T-helper 1 cell (primary cell): ENCODE measurements at places on chromosomes 12 and 14.

GRCh38 chr14:72315714-72316113 is 383.5 kb downstream of the RGS6 start:
- no peak for DNase-seq

DNA sequence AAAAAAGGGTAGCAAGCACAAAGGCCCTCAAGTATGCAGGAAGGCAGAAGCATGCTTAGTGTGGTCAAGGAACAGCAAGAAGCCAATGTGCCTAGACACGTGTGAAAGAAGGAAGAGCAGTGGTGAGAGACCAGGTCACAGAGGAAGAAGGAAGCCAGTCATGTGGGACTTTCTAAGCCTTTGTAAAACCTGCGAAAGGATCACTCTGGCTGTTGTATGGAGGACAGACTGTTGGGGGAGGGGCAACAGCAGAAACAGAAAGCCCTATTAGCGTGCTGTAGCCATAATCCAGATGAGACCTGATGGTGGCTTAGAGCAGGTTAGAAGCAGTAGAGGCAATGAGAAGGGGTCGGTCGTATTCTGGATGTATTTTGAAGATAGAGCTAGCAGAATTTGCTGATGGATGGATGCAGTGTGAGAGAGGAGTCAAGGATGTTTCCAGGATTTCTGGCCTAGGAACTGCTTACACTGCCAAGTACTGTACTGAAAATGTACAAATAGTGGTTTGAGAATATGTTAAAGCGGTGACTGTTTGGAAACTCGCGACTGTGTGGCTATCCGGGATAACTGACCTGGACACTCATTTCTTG is 5.7 kb upstream of the MLF2 start:
- no peak for DNase-seq

DNA sequence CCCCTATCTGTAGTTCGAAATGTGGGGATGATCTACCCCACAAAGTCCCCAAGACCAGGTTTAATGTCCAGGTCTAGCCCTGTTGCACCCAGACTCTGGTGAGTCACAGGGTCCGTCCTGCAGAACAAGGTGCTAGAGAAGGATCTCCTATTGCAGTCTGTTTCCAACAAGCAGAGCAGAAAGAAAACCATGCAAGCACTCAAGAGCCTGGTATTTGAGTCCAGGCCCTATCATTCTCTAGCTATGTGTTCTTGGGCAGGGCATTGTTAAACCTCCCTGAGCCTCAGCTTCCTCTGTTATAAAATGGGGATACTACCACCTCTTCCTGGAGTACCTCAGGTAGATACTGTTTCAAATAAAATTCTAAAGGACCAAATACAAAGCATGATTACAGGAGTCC is 24.4 kb downstream of the MAP3K9 start:
- no peak for DNase-seq

DNA sequence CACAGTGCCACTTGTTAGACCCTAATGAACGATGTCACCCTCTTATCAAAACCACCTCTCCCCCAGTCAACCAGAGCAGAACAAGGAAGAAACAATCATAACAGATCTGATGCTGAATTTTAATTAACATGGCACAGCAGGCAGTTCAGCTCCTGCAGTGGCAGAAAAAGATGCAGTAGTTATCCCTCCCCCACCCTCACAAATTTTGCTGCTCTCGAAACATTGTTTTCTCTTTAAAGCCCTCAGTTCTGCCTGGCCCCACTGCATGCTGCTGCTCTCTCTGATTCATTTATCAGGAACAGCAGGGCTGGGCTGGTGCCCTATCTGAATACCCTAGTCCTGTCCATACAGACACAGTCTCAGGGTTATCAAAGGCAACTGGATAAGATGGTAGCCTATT is 12.2 kb downstream of the CCDC175 start:
- no peak for DNase-seq

GRCh38 chr12:67758119-67758518 is 109.6 kb downstream of the DYRK2 start:
- DNase-seq = no peak

DNA sequence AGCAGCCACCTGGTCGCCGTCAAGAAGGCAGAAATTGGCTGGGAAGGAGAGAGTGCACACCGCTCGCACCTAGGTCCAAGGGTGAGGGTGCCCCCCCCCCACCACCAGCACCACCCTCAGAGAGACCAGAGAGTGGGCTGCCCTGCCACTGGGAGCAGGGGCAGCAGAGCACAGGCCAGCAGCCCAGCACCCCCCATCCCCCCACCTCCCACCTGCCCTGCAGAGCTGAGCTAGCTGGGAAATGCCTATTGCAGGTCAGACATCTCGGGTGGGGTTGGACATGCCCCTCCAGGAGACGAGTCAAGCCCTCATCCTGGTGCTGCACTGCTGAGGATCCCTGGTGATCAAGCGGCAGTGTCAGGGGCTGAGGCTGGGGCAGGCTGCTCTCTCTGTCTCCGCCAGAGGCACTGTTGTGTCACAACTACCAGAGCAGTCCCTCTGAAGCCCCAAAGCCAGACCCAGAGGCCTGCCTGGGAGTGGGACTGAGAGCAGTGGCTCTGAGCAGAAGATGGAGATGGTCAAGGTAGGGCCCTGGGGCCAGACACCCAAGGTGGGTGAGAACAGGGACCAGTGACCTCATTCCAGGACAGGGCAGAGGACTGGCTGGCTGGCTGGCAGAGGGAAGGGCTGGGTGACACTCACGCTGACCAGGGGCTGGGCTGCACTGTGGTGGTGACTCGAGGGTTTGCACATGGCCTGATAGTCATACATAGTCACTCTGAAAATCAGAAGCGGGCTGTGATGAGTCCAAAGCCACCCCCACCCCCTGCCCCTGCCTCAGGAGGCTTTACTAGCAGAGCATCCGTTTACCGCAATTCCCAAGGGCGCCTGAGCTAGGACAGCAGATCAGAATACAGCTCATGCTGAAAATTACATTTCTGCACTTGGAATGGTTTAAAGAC is 19.7 kb upstream of the LRTM2 start:
- no peak for DNase-seq

DNA sequence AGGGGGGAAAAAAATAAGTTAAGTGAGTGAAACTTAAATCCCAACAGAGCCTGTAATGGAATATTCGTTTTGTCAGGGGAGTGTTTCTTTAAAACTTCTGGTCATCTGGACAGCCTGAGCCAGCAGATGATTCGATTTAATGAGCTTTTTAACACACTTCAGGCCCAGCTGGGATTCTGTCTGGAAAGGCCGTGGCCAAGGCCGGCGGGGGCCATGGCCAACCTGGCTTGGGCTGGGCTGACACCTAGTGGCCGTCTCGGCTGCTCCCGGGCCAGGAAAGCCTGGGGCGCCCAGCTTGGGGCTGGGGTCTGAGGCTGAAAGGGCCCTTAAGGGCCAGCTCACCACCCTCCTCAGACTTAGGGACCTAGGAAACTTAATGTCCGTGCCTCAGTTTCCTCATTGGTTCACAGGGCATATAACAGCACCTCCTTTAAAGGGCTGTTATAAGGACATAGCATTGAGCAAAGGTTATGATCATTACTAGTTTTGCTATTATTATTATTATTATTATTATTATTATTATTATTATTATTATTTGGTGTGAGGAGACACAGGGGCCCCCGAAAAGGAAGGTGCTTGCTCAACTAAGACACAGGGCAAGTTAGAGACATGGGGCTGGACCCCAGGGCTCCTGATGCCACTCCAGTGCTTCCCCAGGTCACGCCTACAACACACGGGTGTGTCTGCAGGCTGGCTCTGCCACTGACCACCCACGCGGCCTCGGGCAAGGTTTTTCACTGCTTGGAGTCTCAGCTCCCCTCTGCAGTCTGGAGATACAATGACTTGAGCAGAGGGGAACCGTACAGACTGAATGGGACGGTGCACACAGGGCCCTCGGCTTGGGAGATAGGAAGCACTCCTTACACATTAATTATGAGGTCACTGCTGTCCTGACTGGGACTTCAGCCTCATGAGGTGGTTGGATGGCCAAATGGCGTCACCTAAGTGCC is 84.0 kb downstream of the SYNE3 start:
- DNase-seq = no peak

- DNase-seq = no peak
These were observed 954.9 kb downstream of the DIO2 start for GRCh38 chr14:79256380-79256779.

DNA sequence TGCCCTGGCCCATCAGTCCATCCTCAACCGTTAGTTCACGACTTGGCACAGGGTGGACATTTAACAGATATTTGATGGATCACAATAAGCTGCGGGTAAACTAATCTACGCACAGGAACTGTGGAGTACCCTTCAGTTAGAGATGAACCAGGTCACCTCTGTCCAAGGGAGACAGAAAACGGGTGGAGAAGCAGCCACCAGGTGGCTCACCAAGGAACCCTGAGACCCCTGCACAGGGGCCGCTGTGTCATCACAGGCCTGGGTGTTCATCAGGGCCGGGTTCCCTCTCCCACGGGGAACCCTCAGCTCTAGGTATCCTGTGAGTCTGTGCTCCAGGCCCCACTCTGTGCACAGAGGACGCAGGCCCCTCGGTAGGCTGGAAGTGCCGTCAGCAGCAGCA is 122.2 kb downstream of the PIWIL1 start:
- DNase-seq = no peak

DNA sequence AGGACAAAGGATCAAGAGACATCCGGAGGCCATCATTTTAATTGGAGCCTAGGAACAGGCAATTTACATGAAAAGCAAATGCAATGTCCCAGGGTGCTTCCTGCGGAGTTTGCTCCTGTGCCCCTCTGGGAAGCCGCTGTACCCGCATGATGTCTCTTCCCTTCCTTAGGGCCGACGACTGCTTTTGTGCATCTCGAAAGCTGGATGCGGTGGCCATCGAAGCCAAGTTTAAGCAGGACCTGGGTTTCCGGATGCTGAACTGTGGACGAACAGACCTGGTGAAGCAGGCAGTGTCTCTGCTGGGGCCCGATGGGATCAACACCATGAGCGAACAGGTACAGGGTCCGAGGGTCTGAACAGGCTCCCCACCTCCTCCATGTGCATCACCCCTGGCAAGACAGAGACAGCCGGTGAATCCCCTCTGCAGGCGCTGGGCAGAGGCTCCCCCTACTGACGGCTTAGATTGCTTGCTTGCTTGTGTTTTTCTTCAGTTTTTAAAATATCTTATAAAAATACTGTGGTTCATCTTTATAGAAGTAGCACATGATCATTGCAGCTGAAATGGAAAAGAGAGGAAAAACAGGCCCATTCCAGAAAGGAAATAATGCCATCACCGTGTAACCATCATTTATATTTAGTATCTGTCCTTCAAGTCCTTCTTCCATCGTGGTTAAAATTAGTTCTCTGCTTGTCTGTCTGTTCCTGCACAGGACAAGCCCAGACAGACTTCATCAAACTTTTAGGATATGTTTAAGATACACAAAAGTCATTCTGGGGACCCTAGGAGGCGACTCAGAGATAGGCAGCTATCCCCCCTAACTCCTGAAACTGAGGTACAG is 75.4 kb upstream of the PWP1 start:
- DNase-seq = no peak

DNA sequence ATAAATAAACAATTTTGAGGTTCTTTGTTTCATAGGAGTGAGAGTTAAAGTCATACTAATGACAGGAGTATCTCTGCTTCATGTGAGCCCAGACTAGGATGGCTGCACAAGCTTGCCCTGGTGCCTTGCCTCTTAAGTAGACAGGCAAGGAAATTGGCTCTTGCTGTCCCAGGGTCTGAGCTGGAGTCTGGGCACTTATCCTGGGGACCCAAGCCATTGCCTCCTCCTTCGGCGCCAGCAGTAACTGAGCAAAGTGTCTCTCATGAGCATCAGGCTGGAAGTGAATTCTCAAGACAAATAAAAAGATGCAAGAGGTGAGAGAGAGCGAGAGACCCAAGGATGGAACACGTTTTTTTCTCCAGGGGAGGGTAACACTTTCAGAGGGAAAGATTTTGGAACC is 6.9 kb upstream of the FBXW8 start:
- no peak for DNase-seq

- DNase-seq = no peak
These were observed 179.1 kb downstream of the SOX5 start for GRCh38 chr12:23770202-23770938.

DNA sequence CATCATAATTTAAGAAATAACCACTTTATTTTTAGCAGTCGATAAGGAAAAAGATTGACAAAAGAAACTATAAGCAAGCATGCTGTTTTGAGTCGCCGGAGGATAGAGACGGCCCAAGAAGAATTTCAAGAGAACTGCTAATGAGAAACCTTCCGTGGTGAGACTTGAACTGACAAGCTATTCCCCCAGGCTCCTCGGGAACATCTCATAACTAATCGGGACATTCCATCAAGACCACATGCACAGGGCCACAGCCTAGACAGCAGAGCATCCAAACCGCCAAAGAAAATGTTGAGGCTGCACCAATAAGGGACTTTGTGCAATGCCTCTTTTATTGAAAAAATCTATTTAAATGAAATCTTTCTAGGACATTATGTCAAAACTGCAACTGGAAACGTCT is 51.0 kb downstream of the YEATS4 start:
- DNase-seq = no peak

DNA sequence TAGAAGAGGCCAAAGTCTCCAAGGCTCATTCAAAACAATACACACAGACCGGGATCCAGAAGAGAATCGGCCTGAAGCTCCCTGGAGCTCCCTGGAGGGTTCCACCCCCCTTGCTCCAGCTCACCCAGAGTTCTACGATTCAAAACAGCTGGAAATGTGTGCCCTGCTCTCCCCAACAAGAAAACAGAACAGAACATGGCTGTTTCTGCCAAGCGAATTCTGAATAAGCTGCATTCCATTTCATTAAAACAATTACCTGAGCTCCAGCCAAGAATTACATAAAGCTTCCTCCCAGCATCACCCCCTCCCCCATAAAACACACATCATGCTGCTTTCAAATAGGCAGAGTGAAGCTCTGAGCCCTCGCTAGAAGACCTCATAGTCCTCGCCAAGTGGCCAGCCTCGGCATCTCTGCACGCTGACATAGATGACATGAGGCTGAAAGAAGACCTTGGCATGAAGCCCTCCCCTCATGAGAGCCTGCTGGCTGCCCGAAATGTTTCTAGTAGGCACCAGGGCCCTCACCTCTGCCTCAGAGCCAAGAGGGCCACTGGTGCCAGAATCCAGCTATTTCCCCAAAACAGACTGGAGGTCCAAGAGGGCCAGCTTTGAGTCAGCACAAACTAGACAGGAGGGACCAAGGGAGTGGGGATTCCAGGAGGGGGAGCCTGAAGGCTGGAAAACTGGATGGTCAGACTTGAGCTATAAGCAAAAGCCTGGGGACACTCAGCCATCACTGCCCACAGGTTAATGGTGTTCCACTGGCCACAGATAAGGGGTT is 8.3 kb downstream of the PXN start:
- no peak for DNase-seq
